ENCODE measurements at places on chromosomes 1 and 21. TPM values are rescaled to one million over a fixed set of nuclear protein-coding genes. Genes with fewer than 3 reads are reported as not detected.

NR5A2 gene
- 8.8 TPM for total RNA-seq

LAMC2 gene
- 19.0 TPM for total RNA-seq

ITGB2 gene
- 0.63 TPM for total RNA-seq

TENT5C gene
- total RNA-seq = 1.2 TPM

- no peaks in the 10 kb centered on the region for H3K27me3 ChIP-seq
- peaks cover 40% of the 10 kb centered on the region for H3K4me1 ChIP-seq
- no peak for DNase-seq
- H3K36me3 ChIP-seq = no peaks in the 10 kb centered on the region
- peak overlapping the region; percentile 85 for H3K4me3 ChIP-seq
These were observed 3.8 kb downstream of the DYRK1A start for GRCh38 chr21:37370152-37371040.

GRCh38 chr1:201633297-201633696 lies 94.4 kb downstream of the NAV1 start:
- no peak overlapping the region for H3K27ac ChIP-seq
- no peak overlapping the region for H3K4me3 ChIP-seq
- no peaks in the 10 kb centered on the region for H3K36me3 ChIP-seq
- peaks cover 10% of the 10 kb centered on the region for H3K4me1 ChIP-seq
- no peak for DNase-seq

GRCh38 chr1:68149907-68150306 lies 82.4 kb downstream of the WLS start:
- H3K27me3 ChIP-seq = no peaks in the 10 kb centered on the region
- H3K36me3 ChIP-seq = no peaks in the 10 kb centered on the region
- no peak overlapping the region for H3K4me3 ChIP-seq
